ENCODE measurements at places on chromosomes 6 and 20.

GRCh38 chr6:13025893-13026499, 302.3 kb downstream of the TBC1D7 start:
- DNase-seq: no peak

DNA sequence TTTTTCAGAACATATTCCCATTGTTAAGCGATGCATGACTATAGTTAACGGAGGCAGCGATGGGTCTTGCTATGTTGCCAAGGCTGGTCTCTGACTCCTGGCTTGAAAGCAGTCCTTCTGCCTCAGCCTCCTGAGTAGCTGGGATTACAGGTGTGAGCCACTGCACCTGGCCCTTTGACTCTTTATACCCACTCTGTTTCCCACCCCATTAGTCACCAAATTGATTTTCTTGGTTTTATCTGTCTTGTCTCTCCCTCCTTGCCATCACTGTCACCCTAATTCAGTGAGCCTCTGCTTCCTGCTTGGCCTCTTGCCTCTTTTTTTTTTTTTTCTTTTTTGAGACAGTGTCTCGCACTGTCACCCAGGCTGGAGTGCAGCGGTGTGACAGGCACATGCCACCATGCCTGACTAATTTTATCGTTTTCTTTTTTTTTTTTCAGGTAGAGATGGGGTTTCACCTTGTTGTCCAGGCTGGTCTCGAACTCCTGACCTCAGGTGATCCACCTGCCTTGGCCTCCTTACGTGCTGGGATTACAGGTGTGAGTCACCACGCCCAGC, 31.3 kb downstream of the ZFAND3 start:
- no peak for DNase-seq

- no peak for DNase-seq
Measured at GRCh38 chr6:4914420-4915159, 89.2 kb downstream of the RPP40 start.

DNA sequence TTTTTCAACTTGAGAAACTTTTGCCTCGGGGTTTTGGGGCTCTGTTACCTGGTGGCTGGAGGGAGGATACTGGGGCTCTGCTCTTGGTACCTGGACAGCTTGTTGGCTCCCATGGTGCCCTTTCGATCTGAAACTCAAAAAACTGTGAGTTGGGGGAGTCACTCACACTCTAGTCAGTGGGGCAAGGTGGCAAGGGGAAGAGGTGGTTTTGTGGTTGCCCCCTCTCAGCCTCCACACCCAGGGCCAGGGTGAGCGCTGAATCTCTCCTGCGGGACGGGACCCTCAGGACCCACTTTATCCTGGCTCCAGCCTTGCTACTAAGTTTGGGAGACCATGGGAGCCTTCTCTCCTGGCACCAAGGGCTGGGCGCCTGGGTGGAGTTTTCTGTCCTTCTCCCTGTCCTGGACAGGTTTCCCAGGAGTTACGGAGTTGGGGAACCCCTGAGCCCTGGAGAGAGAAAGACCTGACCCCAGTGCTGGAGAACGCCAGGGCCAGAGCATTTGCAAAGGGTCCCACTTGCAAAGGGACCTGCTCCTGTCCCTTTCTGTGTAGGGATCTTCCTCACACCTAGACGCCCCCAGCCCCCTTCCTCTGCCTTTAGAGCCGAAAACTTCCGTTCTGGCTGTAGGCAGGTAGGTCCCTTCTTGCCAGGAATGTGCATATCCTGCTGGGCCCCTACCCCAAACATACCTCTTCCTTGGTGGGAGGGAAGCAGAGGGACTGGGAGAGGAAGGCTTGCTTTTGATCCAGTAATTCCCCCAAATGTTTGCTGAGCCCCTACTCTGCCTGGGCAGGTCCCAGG, 2.9 kb downstream of the FOXP4 start:
- DNase-seq: no peak

GRCh38 chr20:34570859-34571306, 12.4 kb downstream of the MAP1LC3A start:
- DNase-seq: no peak

GRCh38 chr6:34148631-34149451, 3.0 kb upstream of the GRM4 start:
- no peak for DNase-seq

- peak; percentile 70 for DNase-seq
Measured at GRCh38 chr20:46670585-46671584, 18.4 kb downstream of the TP53RK start.

GRCh38 chr6:169008641-169009257, 244.9 kb downstream of the THBS2 start:
- peak; percentile 60 for DNase-seq

- DNase-seq: no peak
Measured at GRCh38 chr6:116406678-116407345, 36.1 kb downstream of the DSE start.

GRCh38 chr6:162053084-162053483, 674.5 kb downstream of the PRKN start:
- DNase-seq: no peak

GRCh38 chr6:39444479-39445019, 122.0 kb upstream of the KCNK16 start:
- no peak for DNase-seq

DNA sequence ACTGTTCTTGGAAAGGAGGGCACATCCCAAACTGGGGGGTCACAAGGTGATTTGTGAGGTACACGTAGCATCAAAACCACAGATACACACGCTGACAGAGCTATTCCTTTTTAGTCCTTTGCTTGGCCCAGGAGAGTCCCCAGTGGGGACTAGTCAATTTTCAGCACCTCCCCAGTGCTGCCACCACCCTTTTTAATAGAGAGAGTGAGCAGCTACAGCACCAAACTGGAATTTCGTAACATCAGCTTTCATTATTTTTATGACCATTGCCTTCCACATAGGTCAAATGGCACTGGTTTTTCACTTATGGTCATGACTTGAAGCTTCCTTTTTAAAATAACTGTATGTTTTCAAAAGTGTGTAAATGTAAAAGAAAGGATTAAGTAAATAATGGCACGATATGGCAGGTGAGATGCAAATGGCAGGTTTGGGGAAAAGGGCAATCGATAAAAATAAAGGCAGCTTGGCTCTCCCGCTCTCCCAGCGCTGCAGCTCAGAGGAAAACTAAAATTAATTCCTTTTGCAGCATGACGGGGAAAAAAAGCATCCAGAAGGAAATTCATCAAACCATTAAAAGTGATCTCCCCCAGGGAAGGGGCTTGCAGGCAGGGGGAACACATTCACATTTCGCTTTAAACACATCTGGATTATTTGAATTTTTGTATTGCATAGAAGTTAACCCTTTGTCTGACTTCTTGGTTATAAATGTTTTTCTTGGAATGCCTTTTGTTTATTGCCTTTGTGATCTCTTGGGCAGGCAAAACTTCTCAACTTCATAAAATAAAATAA, 95.2 kb downstream of the ANKRD60 start:
- no peak for DNase-seq

DNA sequence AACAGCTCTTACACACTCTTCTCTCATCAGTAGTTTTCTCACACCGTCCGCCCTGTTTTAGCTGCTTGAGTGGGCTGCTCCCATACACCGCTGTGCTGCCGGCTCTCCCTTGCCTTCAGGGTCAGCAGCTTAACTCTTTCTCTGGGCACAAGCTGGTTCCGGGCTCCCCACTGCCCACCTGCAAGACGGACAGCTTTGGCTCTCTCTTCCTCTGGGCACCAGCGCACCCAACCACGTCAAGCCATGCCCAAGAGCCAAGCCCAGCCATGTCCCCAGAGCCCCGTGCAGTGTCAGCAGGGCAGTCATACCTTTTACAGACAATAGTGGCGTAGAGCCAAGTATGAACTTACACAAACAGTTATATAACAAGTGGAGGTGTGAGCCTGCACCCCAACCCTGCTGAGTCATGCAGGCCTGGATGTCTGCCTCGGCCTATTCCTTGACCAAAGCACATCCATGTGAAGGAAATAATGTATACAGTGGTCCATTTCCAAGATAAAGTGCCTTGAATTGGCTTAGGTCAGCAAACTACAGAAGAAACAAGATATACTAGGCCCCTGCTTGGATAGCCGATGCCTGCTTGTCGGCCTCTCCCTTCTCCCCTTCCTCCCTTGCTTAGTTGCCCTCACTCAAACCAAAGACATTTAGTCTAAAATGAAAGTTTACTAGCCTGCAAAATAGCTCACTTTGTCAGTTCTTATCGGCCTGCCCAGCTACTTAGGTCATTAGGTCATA, 89.3 kb downstream of the JPH2 start:
- DNase-seq: no peak

GRCh38 chr6:109514946-109515345, 31.9 kb upstream of the ZBTB24 start:
- no peak for DNase-seq

GRCh38 chr6:105573138-105573537, 170.3 kb upstream of the PREP start:
- DNase-seq: no peak

- no peak for DNase-seq
Measured at GRCh38 chr20:19301843-19302242, 89.4 kb downstream of the SLC24A3 start.

DNA sequence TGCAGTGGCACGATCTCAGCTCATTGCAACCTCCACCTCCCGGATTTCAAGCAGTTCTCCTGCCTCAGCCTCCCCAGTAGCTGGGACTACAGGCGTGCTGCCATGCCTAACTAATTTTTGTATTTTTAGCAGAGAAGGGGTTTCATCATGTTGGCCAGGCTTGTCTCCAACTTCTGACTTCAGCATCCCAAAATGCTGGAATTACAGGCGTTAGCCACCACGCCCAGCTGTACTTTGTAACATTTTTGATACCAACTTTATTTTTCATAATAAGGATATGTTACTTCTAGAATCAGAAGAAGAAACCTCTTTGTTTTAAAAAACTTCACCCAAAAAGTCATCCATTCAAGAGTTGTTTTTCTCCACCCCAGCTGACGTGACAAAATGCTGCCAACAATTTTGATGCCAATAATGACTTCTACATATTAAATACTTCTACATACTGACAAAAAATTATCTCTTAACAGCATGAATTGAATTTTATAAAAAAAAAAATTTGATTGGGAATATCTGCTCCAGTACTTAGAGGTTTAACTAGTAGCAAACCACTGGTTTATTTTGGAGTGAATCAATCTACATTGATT, 22.5 kb upstream of the PRIM2 start:
- no peak for DNase-seq

- DNase-seq: no peak
Measured at GRCh38 chr6:31586599-31587281, 663 bp downstream of the LST1 start.

DNA sequence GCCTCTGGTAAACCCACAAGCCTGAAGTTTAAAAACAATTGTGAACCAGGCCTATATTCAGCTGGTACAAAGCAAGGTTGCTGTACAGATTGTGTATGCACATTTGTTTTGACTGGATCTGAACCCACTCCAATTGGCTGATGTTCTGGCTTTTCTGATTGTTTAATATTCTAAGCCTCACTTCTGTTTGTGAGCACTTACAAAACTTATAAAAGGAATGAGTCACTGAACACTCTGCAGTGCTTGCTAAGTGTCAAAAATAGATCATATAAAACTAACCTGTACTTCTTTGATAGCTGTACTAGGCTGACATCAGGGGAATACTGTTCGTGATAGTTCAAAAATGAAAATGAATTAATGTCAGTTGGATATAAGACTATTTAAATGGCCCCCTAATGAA, 12.1 kb downstream of the COL21A1 start:
- no peak for DNase-seq

DNA sequence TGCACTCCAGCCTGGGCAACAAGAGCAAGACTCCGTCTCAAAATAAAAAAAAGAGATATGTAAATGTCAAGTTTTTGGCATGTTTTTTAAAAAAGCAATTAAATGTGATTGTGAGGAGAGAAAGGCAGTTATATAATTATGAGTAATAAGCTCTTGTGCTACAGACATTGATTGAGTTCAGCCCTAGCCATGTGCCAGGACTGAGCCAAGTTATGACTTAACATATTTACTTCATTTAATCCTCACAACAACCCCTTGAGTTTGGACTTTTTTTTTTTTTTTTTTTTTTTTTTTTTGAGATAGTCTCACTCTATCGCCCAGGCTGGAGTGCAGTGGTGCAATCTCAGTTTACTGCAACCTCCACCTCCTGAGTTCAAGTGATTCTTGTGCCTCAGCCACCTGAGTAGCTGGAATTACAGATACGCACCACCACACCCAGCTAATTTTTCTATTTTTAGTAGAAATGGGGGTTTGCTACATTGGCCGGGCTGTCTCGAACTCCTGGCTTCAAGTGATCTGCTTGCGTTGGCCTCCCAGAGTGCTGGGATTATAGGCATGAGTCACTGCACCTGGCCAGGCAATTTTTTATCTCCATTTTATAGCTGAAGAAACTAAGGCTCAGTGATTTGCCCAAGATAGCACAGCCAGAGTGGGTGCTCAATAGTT, 15.0 kb upstream of the CSE1L start:
- no peak for DNase-seq

GRCh38 chr6:24374612-24375011, 16.8 kb upstream of the DCDC2 start:
- DNase-seq: no peak

- no peak for DNase-seq
Measured at GRCh38 chr20:33568868-33569801, 79.2 kb downstream of the CBFA2T2 start.

- peak; percentile 56 for DNase-seq
Measured at GRCh38 chr6:111737065-111737521, 131.4 kb upstream of the TRAF3IP2 start.
